ENCODE measurements at places on chromosomes 16 and 17.

DNA sequence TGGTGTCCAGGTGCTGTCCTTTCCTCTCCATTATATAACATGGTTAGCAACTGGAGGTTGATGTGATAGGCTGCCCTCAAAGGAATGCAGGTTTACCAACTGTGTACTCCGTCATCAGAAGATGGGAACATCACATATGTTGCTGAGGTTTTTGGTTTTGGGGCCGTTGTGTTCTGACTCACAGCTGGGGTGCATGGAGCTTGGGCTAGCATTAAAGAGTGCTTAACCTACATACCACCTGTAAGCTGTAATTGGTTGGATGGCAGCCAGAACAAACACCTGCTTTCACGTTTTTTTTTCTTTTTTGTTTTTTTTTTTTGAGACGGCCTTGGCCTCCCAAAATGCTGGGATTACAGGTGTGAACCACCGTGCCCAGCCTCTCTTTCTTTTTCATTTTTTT lies 20.9 kb downstream of the TMEM11 start:
- no peak for DNase-seq

- DNase-seq = no peak
Observed at GRCh38 chr17:16486373-16487250, 5.4 kb downstream of the LRRC75A start.

- DNase-seq = no peak
Observed at GRCh38 chr17:80817861-80818260, 173.8 kb upstream of the CHMP6 start.

DNA sequence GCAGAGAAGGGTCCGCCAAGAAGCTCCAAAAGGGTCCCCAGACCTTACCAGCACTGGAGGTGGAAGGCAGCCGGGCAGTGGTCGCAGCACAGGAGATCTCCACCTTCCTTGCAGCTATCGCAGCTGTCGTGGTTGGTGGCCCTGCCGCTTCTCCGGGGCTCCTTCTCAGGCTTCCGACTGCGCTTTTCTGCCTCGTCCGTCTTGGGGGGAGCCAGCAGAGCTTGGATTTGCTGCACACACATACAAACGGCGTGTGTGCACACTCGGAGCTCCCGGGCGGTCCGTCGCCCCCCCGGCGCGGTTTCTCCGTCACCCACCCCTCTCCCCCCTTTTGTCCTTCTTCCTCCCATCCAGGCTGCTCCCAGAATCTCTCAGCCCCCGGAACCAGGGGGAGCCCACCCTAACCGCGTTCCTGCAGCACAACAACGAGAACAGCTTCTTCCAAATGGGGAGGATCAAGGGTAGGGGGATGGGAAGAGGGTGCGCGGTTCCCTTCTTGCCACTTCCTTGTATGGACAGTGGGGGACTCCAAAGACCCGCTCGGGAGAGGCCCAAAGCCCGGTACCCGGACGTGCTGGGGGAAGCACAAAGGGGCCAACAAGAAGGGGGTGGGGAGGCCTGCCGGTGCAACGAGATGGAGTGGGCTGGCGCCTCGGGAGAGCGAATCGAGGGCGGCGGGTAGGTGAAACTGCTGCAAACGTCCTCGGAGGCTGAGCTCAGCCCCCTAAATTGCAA lies 1.1 kb downstream of the PHF12 start:
- peak; percentile 40 for DNase-seq

GRCh38 chr16:280991-281659 lies 734 bp downstream of the ARHGDIG start:
- DNase-seq = no peak

DNA sequence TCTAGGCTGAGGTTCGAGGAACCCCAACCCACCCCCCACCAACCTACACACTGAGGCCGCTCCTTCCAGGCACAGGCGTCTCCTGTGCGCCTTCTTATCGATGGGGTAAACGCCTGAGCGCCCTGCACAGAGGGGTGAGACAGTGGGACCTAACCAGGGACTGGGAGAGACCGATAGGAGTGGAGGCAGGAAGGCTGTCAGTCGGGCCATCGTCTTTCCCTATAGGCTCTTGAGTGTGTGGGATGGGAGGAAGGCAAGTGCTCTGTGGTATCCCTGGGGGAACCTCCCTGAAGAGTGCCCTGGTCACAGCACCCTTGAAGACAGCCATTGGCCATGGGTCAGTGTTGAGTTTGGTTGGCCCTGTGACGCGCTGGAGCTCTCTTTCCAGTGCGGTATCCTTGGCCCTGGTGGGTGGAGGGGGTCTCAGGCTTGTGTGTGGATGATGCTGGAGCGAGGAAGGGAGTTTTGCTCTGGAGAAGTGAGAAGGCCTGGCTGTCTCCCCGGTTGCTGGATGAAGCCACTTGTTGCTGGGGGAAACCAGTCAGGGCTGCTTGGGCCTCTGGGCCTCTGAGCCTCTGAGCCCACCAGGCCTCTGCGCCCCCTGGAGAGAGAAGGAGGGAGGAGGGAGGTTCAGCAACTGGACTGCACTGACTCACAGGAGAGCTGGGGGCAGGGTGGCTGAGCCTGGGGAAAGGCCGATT lies 1.7 kb downstream of the GPRC5C start:
- DNase-seq = no peak

GRCh38 chr16:66326991-66327513 lies 39.4 kb upstream of the CDH5 start:
- no peak for DNase-seq

- no peak for DNase-seq
Observed at GRCh38 chr16:88784856-88785105, 239 bp downstream of the PIEZO1 start.

DNA sequence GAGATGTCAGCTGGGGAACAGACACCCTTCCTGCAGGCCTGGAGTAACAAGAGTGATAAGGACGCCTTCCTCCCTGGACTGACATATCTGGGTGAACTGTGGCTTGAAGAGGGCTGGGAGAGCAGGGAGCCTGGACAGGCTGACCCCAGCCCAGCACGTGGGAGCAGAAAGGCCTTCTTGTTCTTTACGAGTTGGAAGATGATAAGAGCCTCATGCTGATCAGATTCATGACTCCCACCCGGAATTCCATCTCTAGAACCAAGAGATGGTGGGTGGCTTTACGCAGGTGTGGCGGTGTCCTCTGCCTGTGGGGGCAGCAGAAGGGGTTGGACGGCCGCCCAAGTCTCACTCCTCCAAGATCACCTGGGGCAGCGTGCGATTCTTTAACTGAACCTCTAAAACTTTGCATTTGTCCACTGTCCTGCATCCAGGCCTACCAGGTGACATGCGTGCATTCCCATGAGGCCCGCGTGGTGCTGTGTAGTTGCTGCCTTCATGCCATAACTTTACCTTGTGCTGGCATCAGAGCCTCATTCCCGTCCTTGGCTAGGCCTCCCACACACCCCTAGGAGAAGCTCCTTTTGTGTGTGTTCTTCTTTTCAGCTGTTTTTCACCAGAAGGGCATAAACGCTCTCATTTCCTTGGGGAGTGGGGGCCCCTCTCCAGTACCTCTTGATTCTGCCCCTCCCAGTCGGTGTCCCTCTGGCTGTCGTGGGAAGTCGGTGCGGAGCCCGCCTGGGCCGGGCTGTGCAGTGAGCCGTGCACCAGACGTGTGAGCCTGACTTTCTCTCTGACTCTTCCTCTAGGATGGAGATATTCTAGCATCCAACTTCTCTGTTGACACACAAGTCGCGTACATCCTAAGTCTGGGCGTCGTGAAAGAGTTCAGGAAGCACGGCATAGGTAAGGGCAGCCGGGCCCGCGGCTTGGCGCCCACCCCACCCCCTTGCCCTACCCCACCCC lies 13.3 kb downstream of the C16orf90 start:
- DNase-seq = no peak

DNA sequence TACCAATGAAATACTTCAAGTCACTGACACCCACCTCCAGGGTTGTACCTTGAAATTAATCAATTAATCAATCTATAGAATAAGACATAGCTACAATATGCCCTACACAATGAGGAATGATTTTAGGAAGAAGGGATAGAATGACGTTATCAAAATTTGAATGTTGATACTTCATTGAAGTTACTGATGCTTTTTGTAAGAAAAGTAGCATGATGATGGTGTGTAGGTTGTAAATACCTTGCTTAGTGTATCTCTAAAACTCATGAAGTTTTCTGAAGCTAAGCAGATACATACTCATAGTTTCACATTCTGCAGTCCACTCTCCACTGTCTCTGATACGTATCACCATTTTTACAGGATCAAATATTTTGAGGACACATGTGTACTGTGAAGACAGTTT lies 670.4 kb upstream of the GOT2 start:
- no peak for DNase-seq

DNA sequence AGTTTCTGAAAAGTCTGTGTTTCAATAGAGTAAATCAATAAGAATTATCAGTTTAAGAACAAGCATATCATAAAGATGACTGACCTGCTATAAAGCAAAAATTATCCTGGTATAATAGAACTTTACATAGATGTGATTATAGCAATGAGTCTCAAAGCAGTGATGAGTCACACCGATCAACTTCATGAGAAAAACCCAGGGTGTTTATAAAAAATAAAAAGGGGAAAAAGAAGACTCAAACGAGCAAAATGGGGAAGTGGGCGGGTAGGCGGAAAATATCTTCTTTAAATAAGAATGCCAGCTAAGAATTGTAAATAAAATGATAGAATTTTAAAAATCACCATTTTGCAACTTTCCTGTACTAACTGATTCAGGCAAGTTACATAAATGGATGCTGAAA lies 46.8 kb downstream of the BRIP1 start:
- no peak for DNase-seq

DNA sequence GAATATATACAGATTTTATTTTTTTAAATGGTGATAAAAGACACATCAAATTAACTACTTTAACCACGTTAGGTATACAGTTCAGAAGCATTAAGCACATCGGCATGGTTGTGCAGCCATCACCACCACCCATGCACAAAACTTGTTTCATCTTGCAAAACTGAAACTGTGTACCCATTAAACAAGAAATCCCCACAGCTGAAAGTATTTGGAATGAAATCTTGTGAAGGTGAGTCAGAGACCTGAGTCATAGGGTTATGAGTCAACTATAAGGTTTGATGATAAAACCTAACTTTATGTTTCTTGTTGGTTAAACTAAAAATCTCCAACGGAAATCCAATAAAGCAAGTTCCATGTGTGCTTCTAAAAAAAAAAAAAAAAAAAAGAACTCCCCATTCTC lies 561.6 kb upstream of the PSMD7 start:
- no peak for DNase-seq

DNA sequence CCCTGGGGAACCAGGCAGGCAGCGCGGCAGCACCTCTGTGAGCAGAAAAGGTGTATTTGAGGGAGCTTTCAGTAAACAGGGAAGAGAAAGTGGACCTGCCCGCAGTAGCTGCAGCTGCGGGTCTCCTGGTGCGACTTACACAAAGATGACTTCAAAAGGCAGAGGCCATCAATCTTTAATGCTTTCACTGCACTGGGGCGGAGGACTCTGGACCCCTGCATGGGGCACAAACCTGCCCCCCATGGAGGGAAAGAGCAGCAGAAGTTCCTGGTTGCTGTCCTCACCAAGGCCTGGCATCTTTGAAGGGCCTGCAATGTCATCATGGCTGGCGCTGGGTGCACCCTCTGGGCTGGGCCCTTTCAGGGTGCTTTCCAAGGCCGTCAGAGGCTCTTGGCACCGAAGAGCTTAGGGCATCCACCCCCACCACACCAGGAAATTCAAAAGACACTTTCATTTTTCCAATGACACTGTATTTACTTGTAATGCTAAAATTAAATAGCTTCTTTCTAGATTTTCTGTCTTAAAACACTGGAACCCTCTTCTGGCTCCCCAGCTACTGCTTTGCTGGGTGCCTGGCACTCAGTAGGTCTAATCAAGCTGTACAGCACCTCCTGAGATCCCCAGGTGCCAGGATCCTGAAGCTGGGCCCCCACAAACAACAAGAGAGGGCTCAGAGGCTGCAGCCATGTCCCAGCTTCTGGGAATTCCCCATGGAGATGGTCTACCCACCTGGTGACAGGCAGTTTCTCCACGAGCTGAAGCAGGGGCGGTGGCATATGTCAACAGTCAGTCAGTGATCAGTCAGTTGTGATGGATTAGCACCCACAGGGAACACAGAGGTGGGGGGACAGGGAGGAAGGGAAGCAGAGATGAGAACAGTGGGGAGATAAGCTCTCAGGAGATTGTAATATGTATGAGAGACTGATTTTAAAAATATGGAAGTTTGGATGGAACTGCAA lies 2.1 kb upstream of the CACNG1 start:
- DNase-seq = no peak

DNA sequence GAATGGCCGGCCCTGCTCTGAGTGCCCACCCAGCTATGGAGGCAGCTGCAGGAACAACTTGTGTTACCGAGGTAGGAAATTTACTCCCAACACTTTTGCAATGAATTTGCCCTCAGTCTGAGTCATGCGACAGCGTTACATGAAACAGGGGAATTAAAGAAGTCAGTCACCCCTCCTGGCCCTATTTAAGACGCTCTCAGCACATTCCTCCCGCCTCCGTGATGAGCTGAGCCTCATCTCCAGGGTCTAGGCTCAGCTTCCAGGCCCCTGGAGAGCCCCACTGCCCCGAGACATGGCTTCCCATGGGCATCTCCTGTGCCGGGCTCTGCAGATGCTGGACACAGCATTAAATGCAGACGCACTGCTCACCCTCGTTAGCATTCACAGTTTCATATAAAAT lies 35.0 kb downstream of the CRISPLD2 start:
- no peak for DNase-seq

DNA sequence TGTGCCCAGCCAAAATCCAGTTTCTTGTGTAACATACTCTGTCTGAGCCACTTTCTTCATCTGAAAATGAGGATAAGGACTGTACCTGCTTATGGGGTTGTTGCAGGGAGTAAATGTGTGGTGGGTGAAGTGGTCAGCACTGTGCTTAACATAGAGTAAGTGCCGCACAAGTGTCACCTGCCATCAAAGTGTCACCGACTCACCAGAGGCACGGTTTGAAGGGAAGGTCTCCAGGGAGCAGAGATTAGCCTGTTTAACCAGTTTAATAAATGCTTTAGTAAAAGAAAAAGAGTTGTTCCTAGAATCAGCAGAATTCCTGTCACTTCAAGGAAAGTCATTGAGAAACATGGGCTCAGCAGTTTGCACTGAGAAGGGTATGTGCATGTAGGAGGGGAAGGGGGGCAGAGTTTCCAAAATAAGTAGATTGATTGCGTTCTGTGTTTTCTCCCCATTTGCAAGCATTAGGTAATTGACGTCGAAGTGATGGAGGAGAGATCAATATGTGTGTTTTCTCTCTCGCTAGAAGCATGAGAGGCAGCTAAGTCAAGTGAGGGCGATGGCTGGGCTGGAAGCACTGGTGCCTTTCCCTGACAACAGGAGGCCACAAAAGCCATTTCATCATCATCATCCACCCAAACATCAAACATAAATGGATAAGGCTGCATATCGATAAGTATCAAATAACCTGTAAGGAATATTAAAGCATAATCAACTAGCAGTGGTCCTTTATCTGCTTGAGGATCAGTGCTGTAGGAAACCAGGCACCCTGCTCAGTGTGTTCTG lies 19.1 kb downstream of the FAM20A start:
- DNase-seq = no peak

- no peak for DNase-seq
Observed at GRCh38 chr17:14321980-14322776, 21.3 kb downstream of the HS3ST3B1 start.

GRCh38 chr17:3318336-3318735 lies 20.2 kb upstream of the OR3A1 start:
- no peak for DNase-seq

DNA sequence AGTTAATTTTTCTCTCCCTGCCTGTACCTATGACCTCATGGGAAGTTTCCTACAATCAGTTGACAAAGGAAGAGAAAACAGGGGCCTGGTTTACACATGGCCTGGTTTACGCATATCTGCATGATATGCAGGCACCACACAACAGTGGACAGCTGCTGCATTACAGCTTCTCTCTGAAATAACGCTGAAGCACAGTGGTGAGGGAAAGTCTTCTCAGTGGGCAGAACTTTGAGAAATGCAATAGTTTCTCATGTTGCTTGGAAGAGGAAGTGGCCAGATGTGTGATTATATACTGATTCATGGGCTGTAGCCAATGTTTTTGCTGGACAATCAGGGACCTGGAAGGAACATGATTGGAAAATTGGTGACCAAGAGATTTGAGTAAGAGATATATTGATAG lies 324.1 kb upstream of the GOT2 start:
- no peak for DNase-seq
